Stimulated activated CD4-positive, alpha-beta T cell treated with anti-CD3 and anti-CD28 coated beads, Interleukin-1b, Interleukin-23, amount 100 ng/mL, for 4 hours (primary cell): ENCODE measurements at places on chromosomes 3 and 15.

- no peak for DNase-seq
Observed at GRCh38 chr3:44418549-44418948, 58.9 kb downstream of the ZNF445 start.

DNA sequence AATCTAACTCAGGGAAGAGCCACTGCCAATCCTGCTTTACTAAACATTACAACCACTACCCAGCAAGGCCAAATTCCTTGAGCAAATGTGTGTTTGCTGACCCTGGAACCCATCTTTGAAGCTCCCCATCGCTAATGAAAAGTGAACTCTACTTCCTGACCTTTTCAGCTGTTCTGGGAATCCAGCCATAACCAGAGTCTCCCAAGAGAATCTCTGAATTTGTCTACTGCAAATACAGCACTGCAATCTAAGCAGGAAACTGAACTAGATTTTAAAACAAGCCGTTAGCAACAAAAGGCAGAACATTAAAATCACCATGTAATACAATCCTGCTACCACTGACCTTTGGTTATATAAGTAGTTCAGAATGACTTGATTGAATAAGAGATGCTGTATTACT is 309.2 kb downstream of the MAGI1 start:
- no peak for DNase-seq

DNA sequence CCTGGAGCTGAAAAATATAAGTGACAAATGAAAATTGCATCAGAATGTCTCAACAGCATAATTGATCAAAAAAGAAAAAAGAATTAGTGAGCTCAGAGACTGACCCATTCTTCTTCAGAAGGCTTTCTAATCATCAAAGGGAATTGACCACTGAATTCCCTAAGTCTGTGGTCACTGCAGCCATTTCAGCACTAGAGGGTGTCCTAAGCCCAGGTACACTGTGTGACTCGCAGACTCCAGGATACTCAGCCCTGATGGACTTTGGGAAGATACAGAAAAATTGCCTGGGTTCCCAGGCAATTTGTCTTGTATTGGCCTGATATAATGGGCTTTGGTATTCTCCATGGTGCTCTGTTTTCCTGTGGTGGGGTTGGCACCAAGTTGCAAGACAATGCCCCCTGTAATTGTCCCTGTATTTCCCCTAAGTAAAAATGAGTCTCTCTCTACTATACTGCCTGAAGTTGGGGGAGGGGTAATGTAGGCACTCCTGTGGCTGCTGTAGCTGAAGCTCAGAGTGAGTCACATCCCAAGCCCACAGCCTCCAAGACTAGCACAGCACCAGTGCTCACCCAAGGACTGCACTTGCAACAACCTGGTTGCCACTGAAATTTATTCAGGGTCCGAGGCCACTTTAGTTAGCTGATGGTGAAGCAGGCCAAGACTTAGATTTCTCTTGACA is 256.0 kb upstream of the STAC start:
- DNase-seq = no peak

DNA sequence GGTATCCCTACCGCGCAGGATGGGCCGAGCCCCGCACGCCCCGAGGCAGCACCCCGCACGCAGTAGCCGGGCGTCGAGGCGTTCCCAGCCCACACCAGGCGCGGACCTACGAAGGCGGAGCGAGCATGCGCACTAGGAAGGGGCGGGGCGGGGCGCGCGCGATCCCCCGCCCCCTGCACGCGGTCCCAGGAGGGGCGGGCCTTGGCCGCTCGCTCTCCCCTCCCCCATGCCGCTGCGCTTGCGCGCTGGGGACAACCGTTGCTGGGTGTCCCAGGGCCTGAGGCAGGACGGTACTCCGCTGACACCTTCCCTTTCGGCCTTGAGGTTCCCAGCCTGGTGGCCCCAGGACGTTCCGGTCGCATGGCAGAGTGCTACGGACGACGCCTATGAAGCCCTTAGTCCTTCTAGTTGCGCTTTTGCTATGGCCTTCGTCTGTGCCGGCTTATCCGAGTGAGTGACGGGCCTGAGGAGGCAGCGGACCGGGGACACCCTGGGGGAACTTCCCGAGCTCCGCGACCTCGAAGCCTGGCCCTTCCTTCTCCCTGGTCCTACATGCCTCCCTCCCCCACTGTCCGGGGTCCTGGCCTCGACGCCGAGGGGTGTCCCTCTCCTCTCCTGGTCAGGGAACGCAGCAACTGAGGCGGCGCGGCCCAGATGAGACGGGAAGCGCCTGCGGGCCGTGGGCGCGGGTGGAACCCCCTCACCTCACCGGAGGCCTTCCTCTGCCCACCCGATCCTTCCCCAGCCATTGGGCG is at the start of gene SPESP1:
Gene SPESP1 (plus strand): TSS at position 258 of the 755 bp plus-strand sequence. CDS start 129 bp downstream, at position 387.
- peak; percentile 48 for DNase-seq

DNA sequence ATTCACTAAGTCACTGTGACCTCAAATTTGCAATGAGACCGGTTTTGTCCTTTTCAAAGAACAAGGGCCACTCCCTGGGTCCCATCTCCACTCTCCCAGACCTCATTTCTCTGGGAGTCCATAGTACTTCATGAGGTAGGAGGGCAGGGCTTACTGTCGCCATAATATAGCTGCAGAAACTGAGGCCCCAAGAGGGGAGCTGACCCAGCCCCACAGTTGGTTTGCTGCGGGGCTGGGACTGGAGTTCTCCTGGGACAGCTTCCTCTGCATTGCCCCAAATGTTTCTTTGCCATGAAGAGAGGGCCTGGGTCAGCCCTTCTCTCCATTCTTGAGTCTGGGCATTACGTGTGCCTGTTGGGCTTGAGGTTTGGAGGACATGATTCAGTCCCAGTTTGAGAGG is 60.1 kb downstream of the ITGA11 start:
- DNase-seq = no peak

- no peak for DNase-seq
Observed at GRCh38 chr3:113712129-113712528, 15.7 kb upstream of the USF3 start.

DNA sequence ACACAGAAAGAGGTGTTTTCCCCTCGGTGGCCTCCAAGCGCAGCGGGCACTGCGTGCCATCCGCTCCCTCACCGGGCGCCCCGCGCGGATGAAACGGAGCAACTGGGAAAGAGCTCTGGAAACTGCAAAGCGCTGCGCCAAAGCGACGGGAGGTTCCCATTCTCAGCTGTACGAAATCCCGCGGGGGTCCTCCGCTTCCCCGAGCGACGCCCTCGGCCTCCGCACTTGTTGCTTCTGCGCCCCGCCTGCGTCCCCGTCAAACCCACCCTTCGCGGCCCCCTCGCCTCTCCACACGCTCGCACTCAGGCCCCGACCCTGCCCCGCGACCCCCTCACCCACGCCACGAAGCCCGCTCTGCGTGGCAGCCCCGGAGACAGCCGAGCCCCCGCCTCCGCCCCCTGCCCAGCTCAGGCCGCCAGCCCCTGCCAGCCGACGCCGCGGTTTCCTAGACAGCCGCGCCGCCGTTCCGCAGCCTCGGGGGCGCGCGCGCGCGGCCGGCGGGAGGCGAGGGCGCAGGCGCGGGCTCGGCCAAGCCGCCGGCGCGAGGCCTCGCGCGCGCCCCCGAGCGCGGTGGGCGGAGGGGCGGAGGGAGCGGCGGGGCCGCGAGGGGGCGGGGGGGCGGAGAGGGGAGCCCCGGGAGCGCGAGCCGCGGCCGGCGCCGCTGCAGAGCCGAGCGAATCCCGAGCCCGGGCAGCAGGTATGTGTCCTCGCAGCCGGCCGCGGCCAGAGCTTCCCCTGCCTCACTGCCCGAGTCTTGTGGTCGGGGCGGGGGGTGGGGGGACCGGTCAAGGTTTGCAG is at the start of gene TMEM266:
Gene TMEM266 (plus strand): TSS at position 666 of the 798 bp plus-strand sequence. CDS start 74,279 bp downstream, outside the sequence.
- DNase-seq = no peak

DNA sequence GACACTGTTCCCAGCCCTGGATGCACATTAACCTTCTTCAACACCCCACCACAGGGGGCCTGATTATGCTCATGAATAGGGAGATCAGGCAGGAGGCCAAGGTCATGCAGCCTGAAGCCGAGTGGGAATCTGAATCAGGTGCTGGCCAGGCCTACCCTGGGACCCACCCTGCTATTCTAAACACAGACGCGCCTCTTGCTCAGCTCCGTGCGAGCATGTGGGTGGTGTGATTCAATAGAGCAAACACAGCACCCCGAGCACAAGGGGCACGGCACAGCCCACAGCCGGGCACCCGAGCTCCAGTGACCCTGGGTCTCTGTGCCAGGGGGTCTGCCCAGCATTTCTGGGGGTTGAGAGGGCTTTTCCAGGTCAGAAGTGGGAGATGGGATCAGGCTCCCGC is 24.6 kb upstream of the GRIP2 start:
- DNase-seq = no peak

GRCh38 chr15:57544848-57545480 is 46.7 kb upstream of the MYZAP start:
- no peak for DNase-seq

DNA sequence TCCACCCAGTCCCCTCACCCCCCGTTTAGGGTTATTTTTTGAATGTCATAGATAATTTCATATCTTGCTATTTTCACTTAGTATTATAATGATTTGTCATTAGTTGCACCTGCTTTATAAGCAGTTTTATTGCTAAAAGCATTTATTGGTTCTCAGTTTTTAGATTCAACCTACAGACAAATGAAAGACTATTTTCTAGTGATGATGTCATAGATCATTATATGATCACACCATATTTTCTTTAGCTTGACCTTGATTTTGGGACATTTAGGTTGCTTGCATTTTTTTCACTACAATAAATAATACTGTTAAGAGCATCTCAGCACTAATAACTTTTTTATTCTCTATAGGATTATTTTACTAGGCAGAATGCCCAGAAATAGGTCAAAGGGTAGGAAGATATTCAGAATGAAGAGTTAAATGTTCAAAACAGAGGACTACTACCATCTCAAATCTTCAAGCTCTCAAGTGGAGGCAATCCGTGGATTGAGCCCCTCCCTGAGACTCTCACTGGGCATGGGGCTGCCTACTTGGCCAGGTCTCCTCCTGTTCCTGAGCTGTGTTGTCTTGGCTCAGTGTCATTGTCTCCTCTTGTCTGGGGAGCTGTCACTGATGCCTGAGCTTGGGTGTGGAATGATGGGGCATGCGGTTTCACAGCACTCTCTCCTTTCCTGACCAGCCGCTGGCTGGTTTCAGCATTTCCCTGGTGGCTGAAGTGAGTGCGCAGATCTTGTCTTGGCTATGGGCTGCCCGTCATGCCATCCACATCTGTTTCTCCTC is 28.4 kb downstream of the CHCHD6 start:
- DNase-seq = no peak

GRCh38 chr3:135451037-135451785 is 514.3 kb upstream of the PPP2R3A start:
- no peak for DNase-seq

GRCh38 chr3:172042136-172042662 is 2.8 kb downstream of the FNDC3B start:
- no peak for DNase-seq

DNA sequence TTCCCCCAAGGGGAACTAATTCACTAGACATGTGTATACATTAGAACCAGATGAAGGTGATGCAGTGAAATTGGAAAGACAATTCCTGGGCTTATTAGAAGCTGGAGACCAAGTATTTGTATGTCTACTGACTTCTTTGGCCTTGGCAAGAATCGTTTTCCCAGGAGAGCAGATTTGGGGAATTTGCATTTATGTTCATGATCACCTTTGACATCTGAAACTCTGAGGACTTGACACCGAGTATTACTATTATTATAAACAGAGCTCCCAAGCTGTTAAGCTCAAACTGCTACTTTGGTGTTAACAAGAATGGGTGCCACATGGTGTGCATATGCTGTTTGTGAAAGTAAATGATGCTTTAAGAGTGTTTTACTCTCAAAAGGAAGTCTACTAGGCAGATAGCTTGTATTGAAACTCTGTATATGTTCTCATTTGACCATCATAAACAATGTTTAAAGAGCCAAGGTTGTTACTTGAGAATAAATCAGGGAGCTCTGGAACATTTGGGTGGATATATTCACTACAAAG is 519.8 kb upstream of the GOLIM4 start:
- DNase-seq = no peak

GRCh38 chr3:74200952-74201351 is 413.5 kb downstream of the CNTN3 start:
- DNase-seq = no peak

- no peak for DNase-seq
Observed at GRCh38 chr3:148625991-148626390, 71.7 kb upstream of the AGTR1 start.

DNA sequence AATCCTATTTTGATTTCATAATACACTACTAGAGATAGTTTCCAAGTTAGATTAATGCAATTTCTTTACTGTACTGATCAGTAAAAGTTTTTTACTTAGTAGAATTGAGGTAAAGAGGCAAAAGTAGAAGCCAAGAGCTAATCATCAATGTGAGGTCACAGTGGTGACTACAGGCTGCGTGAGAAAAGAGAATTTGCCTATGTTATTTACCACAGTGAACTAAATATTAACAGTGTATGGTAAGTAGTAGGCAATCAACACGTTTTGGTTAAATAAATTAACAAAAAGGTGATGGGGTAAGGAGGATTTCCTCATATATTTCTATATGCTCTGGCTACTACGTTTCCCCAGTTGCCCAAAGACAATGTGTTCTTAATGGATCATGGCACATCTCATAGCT is 202.2 kb upstream of the CMC1 start:
- no peak for DNase-seq

DNA sequence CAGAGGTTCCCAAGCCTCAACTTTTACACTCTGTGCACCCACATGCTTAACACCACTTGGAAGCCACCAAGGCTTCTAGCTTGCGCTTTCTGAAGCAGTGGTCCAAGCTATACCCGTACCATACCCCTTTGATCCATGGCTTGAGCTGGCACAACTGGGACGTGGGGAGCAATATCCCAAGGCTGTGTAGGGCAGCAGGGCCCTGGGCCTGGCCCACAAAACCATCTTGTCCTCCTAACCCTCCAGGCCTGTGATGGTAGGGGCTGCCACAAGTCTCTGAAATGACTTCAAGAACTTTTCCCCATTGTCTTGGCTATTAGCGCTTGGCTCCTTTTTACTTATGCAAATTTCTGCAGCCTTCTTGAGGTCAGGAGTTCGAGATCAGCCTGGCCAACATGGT is 16.0 kb upstream of the PSMA4 start:
- no peak for DNase-seq

DNA sequence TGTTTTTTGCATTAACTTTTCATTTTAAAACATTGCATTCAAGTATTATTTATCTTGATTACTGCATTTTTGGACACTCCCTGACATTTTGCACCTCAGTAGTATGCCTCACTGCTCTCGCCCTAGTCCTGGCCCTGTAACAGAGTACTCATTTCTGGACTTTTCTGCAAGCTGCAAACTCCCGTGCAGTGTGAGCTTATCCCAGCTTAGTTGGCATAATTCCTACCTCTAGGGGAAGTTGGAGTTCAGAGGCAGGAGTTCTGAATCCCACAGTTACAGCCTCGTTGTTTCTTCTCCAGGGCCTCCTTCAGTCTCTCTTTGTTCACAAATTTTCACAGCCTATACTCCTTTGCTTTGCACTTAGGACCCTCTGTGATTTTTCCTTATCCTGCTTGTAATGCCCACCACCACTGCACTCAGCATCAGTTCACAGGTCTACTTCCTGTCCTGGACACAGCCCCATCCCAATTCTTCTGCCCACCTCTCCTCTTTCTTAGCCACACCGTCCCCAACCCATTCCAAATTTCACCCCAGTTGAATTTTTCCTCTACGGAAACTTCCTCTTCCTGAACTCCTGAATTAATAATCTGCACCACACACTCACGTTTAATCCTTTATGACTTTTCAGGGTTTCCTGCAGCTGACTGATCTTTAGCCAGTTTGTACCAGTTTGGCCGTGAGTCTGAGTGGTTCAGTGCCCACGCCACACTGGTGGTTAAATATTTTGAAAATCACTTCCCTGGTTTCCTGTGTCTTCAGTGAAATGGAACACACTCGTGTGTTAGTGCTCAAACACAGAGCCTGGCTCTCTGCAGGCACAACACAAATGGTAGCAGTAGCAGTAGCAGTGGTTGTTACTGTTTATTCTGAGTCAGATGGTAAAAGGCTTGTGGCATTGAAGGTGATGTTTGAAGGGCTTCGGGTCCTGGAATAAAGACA is 6.3 kb upstream of the CTSH start:
- no peak for DNase-seq
